EL (cell line): ENCODE measurements at places on chromosomes 5 and 9.

GRCh38 chr9:87383344-87384150 lies 114.1 kb upstream of the DAPK1 start:
- DNase-seq: no peak

DNA sequence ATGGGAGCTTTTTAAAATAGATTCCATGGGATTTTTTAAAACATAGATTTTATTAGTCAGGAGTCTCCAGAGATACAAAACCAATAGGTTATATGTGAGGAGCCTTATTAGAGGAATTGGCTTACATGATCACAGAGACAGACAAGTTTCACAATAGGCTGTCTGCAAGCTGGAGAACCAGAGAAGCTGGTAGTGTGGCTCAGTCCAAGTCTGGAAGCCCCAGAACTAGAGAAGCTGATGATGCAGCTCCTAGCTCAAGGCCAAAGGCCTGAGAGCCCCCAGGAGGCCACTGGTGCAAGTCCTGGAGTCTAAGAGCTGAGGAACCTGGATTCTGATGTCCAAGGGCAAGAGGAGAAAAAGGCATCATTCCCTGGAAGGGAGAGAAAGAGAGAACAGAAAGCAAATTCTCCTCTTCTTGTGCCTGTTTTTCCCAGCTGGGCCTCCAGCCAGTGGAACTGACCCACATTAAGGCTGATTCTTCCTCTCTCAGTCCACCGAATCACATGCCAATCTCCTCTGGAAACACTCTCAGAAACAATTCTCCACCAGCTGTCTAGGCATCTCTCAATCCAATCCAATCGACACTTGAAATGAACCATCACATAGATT lies 59.3 kb downstream of the AHRR start:
- DNase-seq: no peak

GRCh38 chr5:134614450-134615085 lies 18.1 kb downstream of the SAR1B start:
- no peak for DNase-seq

- peak; percentile 95 for DNase-seq
Measured at GRCh38 chr9:113957821-113958341, 81.8 kb downstream of the ZNF618 start.

DNA sequence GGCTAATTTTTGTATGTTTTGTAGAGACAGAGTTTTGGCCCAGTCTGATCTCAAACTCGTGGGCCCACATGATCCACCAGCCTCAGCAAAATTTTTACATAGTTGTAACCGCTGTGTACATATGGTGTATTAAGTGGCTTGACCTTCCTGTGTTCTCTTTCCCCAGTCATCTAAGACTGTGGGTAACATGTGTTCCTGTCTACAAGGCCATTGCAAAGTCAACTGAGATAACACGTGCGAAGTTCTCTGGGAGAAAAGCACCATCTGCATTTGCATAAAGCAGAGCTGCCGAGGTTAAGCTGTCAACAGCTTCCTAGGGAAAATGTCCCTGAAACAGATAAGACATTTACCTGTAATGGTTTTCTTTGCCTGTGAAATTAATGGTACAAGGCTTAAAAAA lies 273.7 kb downstream of the FANCC start:
- no peak for DNase-seq
